ENCODE measurements at places on chromosomes 3 and 15.

GRCh38 chr3:55467099-55467498 is 20.0 kb downstream of the WNT5A start:
- no peaks in the 10 kb centered on the region for H3K27me3 ChIP-seq
- H3K27ac ChIP-seq, result no peak overlapping the region
- no peak overlapping the region for H3K4me3 ChIP-seq

- no peak for DNase-seq
- H3K27ac ChIP-seq, result no peak overlapping the region
- no peaks in the 10 kb centered on the region for H3K36me3 ChIP-seq
- no peak overlapping the region for H3K4me3 ChIP-seq
Measured at GRCh38 chr3:147407114-147407497, 763 bp upstream of the ZIC4 start.

- H3K4me3 ChIP-seq, result no peak overlapping the region
- no peak overlapping the region for H3K27ac ChIP-seq
- H3K36me3 ChIP-seq, result no peaks in the 10 kb centered on the region
- H3K4me1 ChIP-seq, result no peaks in the 10 kb centered on the region
Measured at GRCh38 chr3:163476179-163476578, 1602.1 kb downstream of the SI start.

GRCh38 chr15:29411299-29411698 is 141.7 kb upstream of the NSMCE3 start:
- no peaks in the 10 kb centered on the region for H3K36me3 ChIP-seq
- no peak overlapping the region for H3K27ac ChIP-seq
- H3K4me1 ChIP-seq, result no peaks in the 10 kb centered on the region
- H3K27me3 ChIP-seq, result no peaks in the 10 kb centered on the region

- no peaks in the 10 kb centered on the region for H3K36me3 ChIP-seq
- H3K27ac ChIP-seq, result no peak overlapping the region
- H3K27me3 ChIP-seq, result no peaks in the 10 kb centered on the region
- peak; percentile 17 for DNase-seq
Measured at GRCh38 chr3:177448987-177449359, 251.7 kb upstream of the TBL1XR1 start.

DNA sequence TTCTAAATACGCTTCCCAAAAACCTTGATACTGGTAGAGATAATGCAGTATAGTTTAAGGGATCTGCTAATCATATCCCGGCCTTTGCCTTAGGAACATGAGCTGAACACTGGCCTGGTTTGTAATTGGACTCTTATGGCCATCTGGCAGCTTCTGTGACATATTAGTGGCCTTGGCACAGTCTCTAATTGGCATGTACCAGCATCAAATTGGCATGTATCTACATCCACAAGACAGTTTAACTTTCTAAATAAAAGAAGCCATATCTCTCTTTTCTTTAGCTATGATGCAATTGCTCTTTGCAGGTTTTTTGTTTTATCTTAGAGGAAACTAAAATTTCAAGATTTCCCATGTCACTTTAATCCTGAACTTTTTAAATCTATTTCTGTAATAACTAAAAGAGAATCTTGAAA is 44.6 kb upstream of the FILIP1L start:
- DNase-seq, result no peak
- no peaks in the 10 kb centered on the region for H3K36me3 ChIP-seq
- no peaks in the 10 kb centered on the region for H3K27me3 ChIP-seq
- no peak overlapping the region for H3K27ac ChIP-seq
- H3K4me1 ChIP-seq, result no peaks in the 10 kb centered on the region

- peak; percentile 4 for DNase-seq
- no peak overlapping the region for H3K4me3 ChIP-seq
- no peaks in the 10 kb centered on the region for H3K4me1 ChIP-seq
- no peaks in the 10 kb centered on the region for H3K27me3 ChIP-seq
- no peak overlapping the region for H3K27ac ChIP-seq
Measured at GRCh38 chr3:114659109-114660061, 365.6 kb downstream of the TIGIT start.

GRCh38 chr3:10242182-10243065 is 5.8 kb upstream of the TATDN2 start:
- no peak overlapping the region for H3K27ac ChIP-seq
- H3K27me3 ChIP-seq, result no peaks in the 10 kb centered on the region
- no peak overlapping the region for H3K4me3 ChIP-seq
- H3K36me3 ChIP-seq, result peaks cover 3% of the 10 kb centered on the region

DNA sequence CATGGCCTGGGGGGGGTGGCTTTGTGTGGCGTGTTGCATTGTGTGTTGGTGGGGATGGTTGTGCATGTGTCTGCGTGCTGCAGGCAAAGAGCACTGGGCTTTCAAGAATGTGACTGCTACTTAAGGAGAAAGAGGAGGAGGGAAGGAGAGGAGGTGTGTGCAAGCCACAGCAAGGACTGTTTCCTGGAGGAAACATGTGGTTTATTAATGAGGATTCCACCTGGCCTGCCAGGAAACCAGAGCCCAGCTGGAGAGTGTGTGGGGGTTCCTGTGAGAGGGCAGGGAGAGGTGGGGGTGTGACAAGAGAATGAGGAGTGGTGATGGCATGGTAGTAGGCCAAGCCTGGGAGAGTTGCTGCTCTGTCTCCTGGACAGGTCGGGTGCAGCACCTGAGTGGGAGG is 258.1 kb upstream of the ROPN1 start:
- no peak overlapping the region for H3K4me3 ChIP-seq
- no peak for DNase-seq
- no peaks in the 10 kb centered on the region for H3K4me1 ChIP-seq
- no peaks in the 10 kb centered on the region for H3K36me3 ChIP-seq
- no peak overlapping the region for H3K27ac ChIP-seq
- peaks cover 5% of the 10 kb centered on the region for H3K27me3 ChIP-seq

DNA sequence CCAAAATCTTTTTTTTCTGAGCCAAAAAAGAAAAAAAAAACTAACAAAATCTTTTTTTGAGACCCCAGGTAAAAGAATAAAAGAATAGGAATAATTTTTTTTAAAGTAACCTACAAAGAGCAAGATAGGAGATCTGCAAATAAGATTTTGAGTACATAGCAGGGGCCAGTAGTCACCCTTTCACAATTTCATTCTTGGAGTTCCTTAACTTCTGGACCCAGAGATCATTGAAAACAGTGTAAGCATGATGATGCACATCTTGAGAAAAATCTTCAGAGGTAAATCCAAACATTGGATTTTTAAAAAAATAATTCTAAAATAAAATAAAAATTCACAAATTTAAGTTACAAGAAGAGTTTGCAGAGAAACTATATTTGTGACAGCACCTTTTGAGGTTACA is 18.8 kb downstream of the TFRC start:
- DNase-seq, result no peak
- H3K27ac ChIP-seq, result no peak overlapping the region
- no peak overlapping the region for H3K4me3 ChIP-seq
- H3K36me3 ChIP-seq, result peaks cover 89% of the 10 kb centered on the region
- no peaks in the 10 kb centered on the region for H3K27me3 ChIP-seq
- H3K4me1 ChIP-seq, result no peaks in the 10 kb centered on the region

DNA sequence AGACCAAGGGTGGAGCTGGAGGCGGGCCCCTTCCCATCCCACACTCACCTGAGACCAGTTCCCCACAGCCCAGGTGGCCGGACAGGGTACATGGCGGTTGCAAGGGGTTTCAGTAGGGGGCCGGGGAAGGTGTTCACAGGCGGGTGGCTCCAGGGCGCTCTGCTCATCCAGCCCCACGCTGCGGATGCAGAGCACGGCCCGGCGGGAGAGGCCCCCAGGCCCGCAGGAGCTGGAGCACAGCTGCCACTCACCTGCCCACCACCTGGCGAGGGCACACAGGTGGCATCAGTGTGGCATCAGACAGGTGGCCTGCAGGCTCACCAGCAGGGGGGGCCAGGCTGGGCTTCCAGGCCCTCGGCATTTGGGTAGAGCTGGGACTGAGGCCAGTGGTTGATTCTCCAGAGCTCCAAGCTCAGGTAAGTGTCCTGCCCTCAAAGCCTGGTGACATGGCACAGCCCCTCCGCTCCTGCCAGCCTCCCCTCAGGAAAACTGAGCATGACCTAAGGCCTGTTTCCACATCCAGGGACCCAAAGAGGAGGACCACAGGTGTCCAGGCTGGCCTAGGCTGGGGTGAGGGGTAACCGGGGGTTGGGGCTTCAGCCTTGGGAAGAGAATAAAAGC is 43.8 kb downstream of the ADAMTS7 start:
- H3K27me3 ChIP-seq, result no peaks in the 10 kb centered on the region
- peaks cover 3% of the 10 kb centered on the region for H3K4me1 ChIP-seq
- no peak overlapping the region for H3K4me3 ChIP-seq
- H3K27ac ChIP-seq, result no peak overlapping the region

DNA sequence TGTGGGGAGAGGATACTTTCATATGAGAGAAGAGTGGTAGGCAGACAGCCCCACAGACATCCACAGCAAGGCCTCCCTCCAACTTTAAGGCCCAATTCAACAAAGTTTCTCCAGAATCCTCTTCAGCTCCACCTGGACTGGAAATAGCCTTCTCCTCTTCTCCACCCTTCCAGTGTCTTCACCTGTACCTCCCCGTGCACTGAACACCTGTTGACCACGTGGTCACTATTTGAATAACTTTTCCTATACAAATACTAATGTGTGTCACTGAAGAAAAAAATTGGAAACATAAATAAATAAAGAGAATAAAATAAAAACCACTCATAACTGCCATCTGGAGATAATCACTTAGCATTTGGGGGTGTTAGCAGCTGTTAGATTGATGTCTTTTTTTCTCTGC is 52.9 kb downstream of the CCNL1 start:
- no peak overlapping the region for H3K27ac ChIP-seq
- peaks cover 25% of the 10 kb centered on the region for H3K4me1 ChIP-seq
- DNase-seq, result no peak
- H3K27me3 ChIP-seq, result no peaks in the 10 kb centered on the region
- no peak overlapping the region for H3K4me3 ChIP-seq
- H3K36me3 ChIP-seq, result no peaks in the 10 kb centered on the region

GRCh38 chr15:83978588-83978987 is 257.0 kb upstream of the GOLGA6L4 start:
- H3K36me3 ChIP-seq, result no peaks in the 10 kb centered on the region
- no peak overlapping the region for H3K4me3 ChIP-seq
- DNase-seq, result no peak
- H3K27me3 ChIP-seq, result no peaks in the 10 kb centered on the region
- H3K4me1 ChIP-seq, result no peaks in the 10 kb centered on the region

GRCh38 chr3:102229062-102229655 is 205.7 kb upstream of the ZPLD1 start:
- no peak overlapping the region for H3K4me3 ChIP-seq
- H3K4me1 ChIP-seq, result peaks cover 22% of the 10 kb centered on the region
- peak; percentile 87 for DNase-seq
- no peaks in the 10 kb centered on the region for H3K27me3 ChIP-seq
- H3K27ac ChIP-seq, result no peak overlapping the region
- H3K36me3 ChIP-seq, result no peaks in the 10 kb centered on the region

DNA sequence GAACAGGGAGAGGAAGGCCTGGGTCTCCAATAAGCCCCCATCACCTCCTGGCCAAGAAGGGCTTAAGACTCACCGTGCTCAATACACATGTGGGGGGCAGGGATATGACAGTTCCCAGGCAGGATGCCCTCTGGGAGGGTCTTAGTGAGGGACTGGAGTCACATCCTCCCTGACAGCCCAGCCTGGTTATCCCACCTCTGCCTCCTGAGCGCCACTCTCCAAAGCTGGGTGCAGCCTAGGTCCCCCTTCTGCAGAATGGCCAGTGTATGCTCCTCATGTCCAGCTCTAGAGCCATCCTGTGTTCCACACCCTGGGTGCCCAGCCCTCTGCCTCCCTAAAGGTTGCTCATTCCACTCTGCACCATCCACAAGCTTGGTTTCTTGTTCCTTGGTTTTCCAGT is 1.2 kb upstream of the SHISA5 start:
- H3K36me3 ChIP-seq, result no peaks in the 10 kb centered on the region
- peaks cover 14% of the 10 kb centered on the region for H3K4me1 ChIP-seq
- no peak for DNase-seq
- no peaks in the 10 kb centered on the region for H3K27me3 ChIP-seq
- no peak overlapping the region for H3K27ac ChIP-seq

DNA sequence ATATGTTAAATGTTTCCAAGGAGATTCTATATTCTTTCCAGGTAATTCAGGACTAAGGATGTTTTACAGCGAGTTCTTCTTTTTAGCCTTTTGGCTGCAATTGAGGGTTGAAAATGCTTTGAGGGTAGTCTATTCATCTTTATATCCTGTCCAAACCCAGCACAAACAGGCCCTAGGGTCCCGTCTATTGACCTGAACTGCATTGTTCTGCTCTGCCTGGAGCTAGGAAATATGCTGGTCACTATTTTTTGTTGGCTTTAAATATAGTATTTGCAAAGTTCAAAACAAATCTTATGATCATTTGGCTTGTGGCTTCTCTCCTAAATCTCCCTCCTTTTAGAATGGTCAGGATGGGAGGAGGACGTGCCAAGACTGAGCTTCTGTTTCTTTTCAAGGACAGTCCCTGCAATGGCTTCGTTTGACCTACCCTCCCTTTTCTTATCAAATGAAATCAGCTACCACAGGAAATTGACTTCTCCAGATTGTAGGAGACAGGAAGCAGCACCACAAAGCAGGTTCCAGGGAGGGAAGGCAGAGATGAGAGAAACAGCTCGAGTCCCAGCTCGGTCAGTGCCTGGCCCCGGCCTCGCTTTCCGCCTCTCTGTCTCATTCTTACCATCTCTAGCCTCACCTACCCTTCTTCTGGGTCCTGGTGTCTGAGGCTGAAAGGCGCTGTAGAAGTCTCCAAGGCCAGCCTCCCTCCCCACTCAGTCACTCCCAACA is 27.6 kb upstream of the NRROS start:
- H3K27me3 ChIP-seq, result no peaks in the 10 kb centered on the region
- H3K4me3 ChIP-seq, result no peak overlapping the region
- H3K4me1 ChIP-seq, result peaks cover 8% of the 10 kb centered on the region
- H3K36me3 ChIP-seq, result no peaks in the 10 kb centered on the region
- no peak overlapping the region for H3K27ac ChIP-seq
- DNase-seq, result no peak

- no peak overlapping the region for H3K27ac ChIP-seq
- no peak overlapping the region for H3K4me3 ChIP-seq
- no peaks in the 10 kb centered on the region for H3K27me3 ChIP-seq
Measured at GRCh38 chr3:192229866-192230265, 497.5 kb downstream of the FGF12 start.

- no peak overlapping the region for H3K4me3 ChIP-seq
- no peaks in the 10 kb centered on the region for H3K4me1 ChIP-seq
- no peaks in the 10 kb centered on the region for H3K27me3 ChIP-seq
- DNase-seq, result no peak
- no peak overlapping the region for H3K27ac ChIP-seq
Measured at GRCh38 chr3:73510334-73510733, 114.4 kb downstream of the PDZRN3 start.

- no peaks in the 10 kb centered on the region for H3K4me1 ChIP-seq
- no peaks in the 10 kb centered on the region for H3K36me3 ChIP-seq
- DNase-seq, result no peak
- H3K27me3 ChIP-seq, result no peaks in the 10 kb centered on the region
Measured at GRCh38 chr3:133944181-133944580, 48.5 kb upstream of the RAB6B start.

- no peak overlapping the region for H3K27ac ChIP-seq
- DNase-seq, result no peak
- H3K4me1 ChIP-seq, result no peaks in the 10 kb centered on the region
- no peaks in the 10 kb centered on the region for H3K27me3 ChIP-seq
- H3K36me3 ChIP-seq, result no peaks in the 10 kb centered on the region
Measured at GRCh38 chr3:189038773-189039745, 132.7 kb upstream of the TPRG1 start.

All from B cell (primary cell).